ENCODE measurements at places on chromosomes 1 and 21.
A peak's percentile ranks its signal among the peaks of the same experiment; 100 is the strongest.

- DNase-seq: no peak
Measured at GRCh38 chr1:193408782-193409293, 222.4 kb upstream of the B3GALT2 start.

DNA sequence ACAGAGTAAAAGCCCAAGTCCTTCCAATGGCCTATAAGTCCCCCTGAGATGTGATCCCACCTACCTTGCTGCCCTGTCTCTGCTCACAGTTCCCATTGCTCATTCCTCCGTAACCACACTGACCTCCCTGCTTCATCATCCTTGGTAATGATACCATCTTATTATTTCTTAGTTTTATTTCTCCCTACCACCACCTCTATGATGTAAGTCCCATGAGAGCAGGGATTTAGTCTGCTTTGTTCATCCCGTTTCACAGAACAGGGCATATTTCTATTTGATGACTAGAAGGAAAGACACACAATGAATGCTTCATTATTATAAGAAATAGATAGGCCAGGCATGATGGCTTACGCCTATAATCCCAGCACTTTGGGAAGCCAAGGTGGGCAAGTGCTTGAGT is 22.5 kb downstream of the NIBAN1 start:
- no peak for DNase-seq

DNA sequence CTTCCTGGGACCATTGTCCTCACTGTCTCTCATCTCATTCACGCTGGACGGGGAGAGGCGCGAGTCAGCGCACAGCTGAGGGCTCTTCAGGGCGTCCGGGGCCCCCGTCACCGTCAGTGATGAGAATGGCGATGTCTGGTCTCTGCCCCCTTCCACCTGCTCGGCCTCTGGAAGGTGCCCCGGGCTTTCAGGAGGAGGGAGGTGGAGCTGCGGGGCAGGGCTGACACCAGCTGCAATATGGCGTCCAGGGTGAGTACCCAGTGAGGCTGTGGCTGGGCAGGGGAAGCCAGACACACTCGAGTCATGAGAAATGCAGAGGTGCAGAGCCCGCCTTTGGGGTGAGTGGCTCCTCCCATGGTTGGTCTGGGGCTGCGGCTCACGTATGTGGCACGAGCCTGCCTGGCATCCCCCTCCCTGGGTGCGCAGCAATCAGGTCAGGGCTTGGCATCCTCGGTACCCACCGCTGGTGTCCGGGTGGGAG is 15.1 kb downstream of the MORN1 start:
- no peak for DNase-seq

GRCh38 chr21:46001821-46002681 is 20.5 kb downstream of the COL6A1 start:
- DNase-seq: no peak

DNA sequence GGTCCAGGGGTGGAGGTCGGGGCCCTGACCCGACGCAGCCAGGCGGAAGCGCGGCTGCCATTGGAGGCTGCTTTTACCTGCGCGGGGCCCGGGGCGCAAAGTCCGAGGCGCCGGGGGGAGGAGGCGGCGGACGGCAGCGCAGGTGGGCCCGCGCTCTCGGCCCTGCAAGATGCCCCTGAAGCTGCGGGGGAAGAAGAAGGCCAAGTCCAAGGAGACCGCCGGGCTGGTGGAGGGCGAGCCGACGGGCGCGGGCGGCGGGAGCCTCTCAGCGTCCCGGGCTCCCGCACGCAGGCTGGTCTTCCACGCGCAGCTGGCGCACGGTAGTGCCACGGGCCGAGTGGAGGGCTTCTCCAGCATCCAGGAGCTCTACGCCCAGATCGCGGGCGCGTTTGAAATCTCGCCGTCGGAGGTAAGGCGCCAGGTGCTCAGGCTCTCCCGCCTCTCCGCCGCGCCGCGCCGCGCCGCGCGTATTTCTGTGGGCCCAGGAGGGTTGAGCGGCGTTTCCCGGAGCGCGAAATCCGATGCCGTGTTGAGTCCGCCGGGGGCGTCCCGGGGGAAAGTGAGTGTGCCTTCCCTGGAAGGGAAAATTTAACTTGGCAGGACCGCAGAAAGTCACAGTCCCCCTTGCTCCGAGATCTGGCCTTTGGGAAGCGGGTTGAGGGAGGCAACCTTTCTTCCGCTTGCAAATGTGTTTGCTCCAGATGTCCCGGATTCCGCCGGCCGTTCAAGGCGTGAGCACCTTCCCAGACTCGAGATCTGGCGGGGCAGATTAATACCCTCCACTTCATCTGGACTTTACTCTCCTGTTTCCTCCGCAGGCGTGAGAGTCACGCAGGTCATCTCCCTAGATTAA is at the start of gene GIPC2:
GIPC2 (plus strand) TSS at position 41 of the 853 bp plus-strand sequence; CDS start at position 170, 129 bp downstream.
- peak; percentile 48 for DNase-seq

DNA sequence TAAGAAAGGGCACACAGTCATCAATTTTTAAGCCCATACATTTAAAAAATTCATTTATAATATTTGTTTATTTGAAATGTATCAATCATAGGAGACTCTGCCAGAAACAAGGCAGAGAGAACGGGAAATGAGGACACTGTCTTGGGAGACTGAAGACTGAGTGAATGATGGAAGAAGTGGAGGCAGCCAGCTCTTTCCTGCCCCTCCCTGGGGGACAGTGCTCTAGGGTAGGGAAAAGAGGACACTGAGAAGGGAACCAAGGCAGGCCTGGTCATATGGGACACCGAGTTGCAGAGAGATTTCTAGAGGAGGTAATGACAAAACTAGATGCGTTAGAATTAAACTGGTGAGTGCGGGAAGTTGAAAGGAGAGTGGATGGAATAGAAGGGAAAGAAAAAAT is 31.6 kb downstream of the EEIG2 start:
- DNase-seq: no peak

- no peak for DNase-seq
Measured at GRCh38 chr1:234621127-234621468, 11.1 kb upstream of the IRF2BP2 start.

- no peak for DNase-seq
Measured at GRCh38 chr1:184191181-184191621, 139.7 kb downstream of the TSEN15 start.

GRCh38 chr1:177817937-177818875 is 151.7 kb downstream of the SEC16B start:
- DNase-seq: no peak

- no peak for DNase-seq
Measured at GRCh38 chr1:192461684-192462083, 113.9 kb upstream of the RGS1 start.

- DNase-seq: no peak
Measured at GRCh38 chr1:2360588-2361364, 30.6 kb downstream of the MORN1 start.

- no peak for DNase-seq
Measured at GRCh38 chr1:230067419-230067870, 407 bp downstream of the GALNT2 start.

DNA sequence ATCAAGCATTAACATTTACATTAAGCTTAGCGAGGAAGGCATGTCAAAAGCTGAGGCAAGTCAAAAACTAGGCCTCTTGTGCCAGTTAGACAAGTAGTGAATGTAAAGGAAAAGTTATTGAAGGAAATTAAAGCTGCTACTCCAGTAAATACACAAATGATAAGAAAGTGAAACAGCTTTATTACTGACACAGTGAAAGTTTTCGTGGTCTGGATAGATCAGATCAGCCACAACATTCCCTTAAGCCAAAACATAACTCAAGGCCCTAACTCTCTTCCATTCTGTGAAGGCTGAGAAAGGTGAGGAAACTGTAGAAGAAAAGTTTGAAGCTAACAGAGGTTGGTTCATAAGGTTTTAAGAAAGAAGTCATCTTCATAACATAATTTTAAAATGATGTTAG is 131.9 kb downstream of the VAV3 start:
- no peak for DNase-seq

- DNase-seq: no peak
Measured at GRCh38 chr21:27286760-27287159, 319.9 kb upstream of the ADAMTS5 start.

GRCh38 chr1:226981386-226981817 is 41.3 kb downstream of the COQ8A start:
- DNase-seq: no peak

GRCh38 chr21:27258742-27259448 is 292.0 kb upstream of the ADAMTS5 start:
- DNase-seq: no peak

- DNase-seq: no peak
Measured at GRCh38 chr1:245412306-245412705, 257.5 kb downstream of the KIF26B start.

DNA sequence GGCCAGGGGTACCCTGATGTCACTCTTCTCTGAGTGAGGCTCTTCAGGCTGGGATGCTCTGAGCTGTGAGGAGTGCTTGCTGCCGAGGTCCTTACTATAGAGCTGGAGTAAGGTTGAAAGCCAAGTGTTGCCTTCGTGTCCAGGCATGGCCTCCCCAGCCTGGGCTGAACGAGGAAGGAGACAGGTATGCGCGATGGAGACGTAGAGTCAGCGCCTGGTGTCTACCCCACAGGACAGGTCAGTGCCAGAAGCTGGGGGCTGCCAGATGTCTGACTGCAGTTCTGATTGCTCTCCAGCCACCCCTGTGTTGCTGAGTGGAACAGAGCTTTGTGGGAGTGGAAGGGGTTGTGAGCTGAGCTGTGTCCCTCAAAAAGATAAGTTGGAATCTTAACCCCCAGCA is 135.8 kb upstream of the AJAP1 start:
- DNase-seq: no peak

GRCh38 chr1:113185463-113186104 is 112.6 kb downstream of the LRIG2 start:
- no peak for DNase-seq

DNA sequence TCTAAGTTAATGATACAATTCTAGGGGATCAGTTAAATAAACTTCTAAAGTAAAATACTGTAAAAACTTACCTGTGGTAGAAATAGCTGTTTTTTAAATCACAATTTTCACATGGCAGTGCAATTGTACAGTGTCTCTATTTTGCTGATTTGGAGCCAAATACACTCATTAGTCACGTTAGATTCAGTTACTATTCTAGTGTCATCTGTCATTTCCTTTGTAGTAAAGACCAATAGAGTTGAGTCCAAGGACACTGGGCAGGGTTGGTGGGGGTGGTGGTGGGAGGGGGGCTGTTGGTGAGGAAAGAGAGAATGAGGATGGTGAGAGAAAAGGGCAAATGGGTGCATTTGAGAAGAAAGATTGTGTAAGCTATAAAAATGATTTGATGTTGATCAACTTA is 33.6 kb downstream of the CD55 start:
- no peak for DNase-seq

- DNase-seq: no peak
Measured at GRCh38 chr1:205582471-205583291, 49.1 kb downstream of the ELK4 start.

DNA sequence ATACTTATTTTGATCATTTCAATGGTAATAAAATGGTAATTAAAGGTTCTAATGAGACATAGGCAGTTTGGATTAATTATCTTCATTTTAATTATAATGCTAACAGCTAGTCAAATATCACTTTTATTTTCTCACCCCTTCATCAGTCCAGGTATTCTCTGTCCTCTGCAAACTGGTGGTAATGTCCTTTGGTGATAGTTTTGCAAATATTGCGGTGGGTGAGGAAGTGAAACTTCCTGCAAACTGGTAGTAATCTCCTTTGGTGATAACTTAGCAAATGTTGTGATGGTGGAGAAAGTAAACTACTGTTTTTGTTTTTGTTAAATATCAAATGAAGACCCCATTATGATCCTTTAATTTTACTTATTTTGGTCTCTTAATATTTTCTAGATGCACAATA is 209.0 kb downstream of the AMY1C start:
- no peak for DNase-seq

Data from NT2/D1 (cell line).